Cerebellum (tissue), 4 donors: ENCODE measurements at places on chromosomes 2 and 18. TPM values are rescaled to one million over a fixed set of nuclear protein-coding genes. Genes with fewer than 3 reads are reported as not detected.

The RAB17 gene
- total RNA-seq, result 0.36 TPM

The TACR1 gene
- total RNA-seq, result 1.00 TPM

The UGT1A6 gene
- not detected for total RNA-seq

GRCh38 chr2:166042356-166042755, 85.5 kb downstream of the SCN1A start:
- no peak for DNase-seq

DNA sequence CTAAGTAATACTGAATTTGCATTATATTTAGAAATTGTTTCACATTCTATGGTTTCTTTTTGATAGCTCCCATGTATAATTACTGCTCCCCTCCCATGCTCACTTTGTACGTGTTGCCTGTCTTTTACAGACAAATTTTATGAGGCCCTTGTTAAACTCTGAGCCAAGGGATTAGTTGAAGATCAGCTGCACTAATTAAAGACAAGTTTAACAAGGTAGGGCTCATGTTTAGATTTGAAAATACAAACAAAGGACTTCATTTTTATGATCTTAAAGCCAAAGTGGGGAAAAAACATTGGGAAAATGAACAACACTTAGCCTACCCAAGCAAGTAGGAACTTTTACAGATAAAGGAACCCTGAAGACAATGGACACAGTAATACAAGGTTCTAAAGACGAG, 46.2 kb downstream of the ARHGAP28 start:
- DNase-seq, result no peak
